Activated T-cell treated with anti-CD3 and anti-CD28 coated beads, Interleukin-2, amount 50 U/mL, for 72 hours (primary cell): ENCODE measurements at places on chromosomes 5 and 9. TPM values are rescaled to one million over a fixed set of nuclear protein-coding genes. Genes with fewer than 3 reads are reported as not detected.

DNA sequence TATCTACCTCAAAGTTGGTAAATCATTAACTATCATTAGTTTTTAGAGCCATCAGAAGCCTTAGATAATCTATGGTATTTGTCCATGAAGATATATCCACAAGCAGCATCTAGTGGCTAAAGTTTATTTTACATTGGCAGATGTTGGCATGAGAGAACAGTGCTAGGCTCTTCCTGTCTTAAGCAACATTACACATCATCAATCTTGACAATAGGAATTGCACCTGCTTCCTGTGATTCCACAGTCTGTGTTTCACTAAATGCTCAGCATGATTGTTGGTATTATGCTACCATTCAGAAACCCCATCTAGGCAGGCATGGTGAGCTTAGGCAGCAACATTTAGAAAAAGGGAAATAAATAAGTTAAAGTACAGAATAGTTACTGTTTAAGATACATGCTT, 246.6 kb downstream of the SLCO4C1 start:
- no peaks in the 10 kb centered on the region for H3K36me3 ChIP-seq
- no peaks in the 10 kb centered on the region for H3K27me3 ChIP-seq
- no peaks in the 10 kb centered on the region for H3K4me1 ChIP-seq
- H3K4me3 ChIP-seq: no peak overlapping the region

- no peak for DNase-seq
- H3K4me3 ChIP-seq: no peak overlapping the region
- H3K27me3 ChIP-seq: peaks cover 5% of the 10 kb centered on the region
- no peak overlapping the region for H3K27ac ChIP-seq
Measured at GRCh38 chr5:175614223-175614815, 43.6 kb upstream of the HRH2 start.

DNA sequence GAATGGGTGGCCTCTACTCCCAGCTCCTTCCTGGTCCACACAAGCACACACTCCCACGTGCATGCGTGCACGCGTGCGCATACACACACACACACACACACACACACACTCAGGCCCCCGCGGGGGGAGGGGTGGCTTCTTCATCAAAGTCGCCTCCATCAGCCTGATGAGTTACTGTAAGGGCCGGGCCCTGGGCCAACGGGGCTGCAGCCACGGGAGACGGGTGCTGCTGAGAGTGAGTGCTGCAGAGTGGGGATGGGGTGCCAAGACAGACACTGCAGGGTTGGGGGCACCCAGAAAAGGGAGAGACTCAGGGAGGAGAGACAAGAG, 18.1 kb downstream of the CNTFR start:
- H3K4me1 ChIP-seq: no peaks in the 10 kb centered on the region
- H3K36me3 ChIP-seq: no peaks in the 10 kb centered on the region
- H3K27ac ChIP-seq: no peak overlapping the region
- DNase-seq: no peak

- H3K27me3 ChIP-seq: peaks cover 5% of the 10 kb centered on the region
- no peak overlapping the region for H3K27ac ChIP-seq
- DNase-seq: no peak
- no peaks in the 10 kb centered on the region for H3K4me1 ChIP-seq
- H3K4me3 ChIP-seq: no peak overlapping the region
Measured at GRCh38 chr9:72827950-72828731, 124.7 kb downstream of the ALDH1A1 start.

NRG2 gene
- 0.07 TPM for total RNA-seq

- H3K4me3 ChIP-seq: no peak overlapping the region
- H3K4me1 ChIP-seq: peaks cover 16% of the 10 kb centered on the region
- no peaks in the 10 kb centered on the region for H3K36me3 ChIP-seq
- H3K27me3 ChIP-seq: peaks cover 30% of the 10 kb centered on the region
- H3K27ac ChIP-seq: no peak overlapping the region
Measured at GRCh38 chr9:19663570-19663969, 125.3 kb downstream of the SLC24A2 start.

GRCh38 chr9:130276955-130277354, 11.4 kb downstream of the HMCN2 start:
- H3K27ac ChIP-seq: no peak overlapping the region
- peaks cover 5% of the 10 kb centered on the region for H3K27me3 ChIP-seq
- H3K4me1 ChIP-seq: no peaks in the 10 kb centered on the region
- H3K4me3 ChIP-seq: no peak overlapping the region
- H3K36me3 ChIP-seq: no peaks in the 10 kb centered on the region
- no peak for DNase-seq

- no peak overlapping the region for H3K4me3 ChIP-seq
- no peaks in the 10 kb centered on the region for H3K4me1 ChIP-seq
- no peaks in the 10 kb centered on the region for H3K27me3 ChIP-seq
- H3K36me3 ChIP-seq: peaks cover 7% of the 10 kb centered on the region
- H3K27ac ChIP-seq: no peak overlapping the region
- DNase-seq: no peak
Measured at GRCh38 chr9:126366366-126367011, 39.9 kb downstream of the MVB12B start.

ANKRD31 gene
- 0.65 TPM for total RNA-seq

TMEM171 gene
- total RNA-seq: not detected

- no peak overlapping the region for H3K27ac ChIP-seq
- peaks cover 2% of the 10 kb centered on the region for H3K36me3 ChIP-seq
- no peak for DNase-seq
- no peaks in the 10 kb centered on the region for H3K4me1 ChIP-seq
- H3K27me3 ChIP-seq: peaks cover 1% of the 10 kb centered on the region
- H3K4me3 ChIP-seq: no peak overlapping the region
Measured at GRCh38 chr5:158573829-158574228, 525.9 kb downstream of the EBF1 start.

DNA sequence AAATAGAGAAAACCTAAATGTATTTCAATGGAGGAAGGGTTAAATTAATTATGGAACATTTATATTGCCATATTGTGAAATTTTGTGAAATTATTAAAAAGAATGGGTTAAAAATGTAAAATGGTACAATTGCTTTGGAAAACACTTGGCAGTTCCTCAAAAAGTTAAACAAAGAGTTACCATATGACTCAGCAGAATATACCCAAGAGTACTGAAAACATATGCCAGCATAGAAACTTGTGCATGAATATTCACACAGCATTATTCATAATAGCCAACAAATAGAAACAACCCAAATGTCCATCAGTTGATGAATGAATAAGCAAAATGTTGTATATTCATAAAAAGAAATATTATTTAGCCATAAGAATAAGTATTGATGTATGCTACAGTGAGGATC, 181.0 kb upstream of the MAST4 start:
- H3K4me3 ChIP-seq: no peak overlapping the region
- peaks cover 15% of the 10 kb centered on the region for H3K27me3 ChIP-seq
- H3K36me3 ChIP-seq: peaks cover 1% of the 10 kb centered on the region
- H3K27ac ChIP-seq: no peak overlapping the region

GRCh38 chr9:86287013-86287412, 4.7 kb upstream of the ISCA1 start:
- no peak overlapping the region for H3K27ac ChIP-seq
- peaks cover 5% of the 10 kb centered on the region for H3K36me3 ChIP-seq
- H3K27me3 ChIP-seq: no peaks in the 10 kb centered on the region
- DNase-seq: no peak
- H3K4me3 ChIP-seq: no peak overlapping the region
- peaks cover 22% of the 10 kb centered on the region for H3K4me1 ChIP-seq

- no peak for DNase-seq
- no peaks in the 10 kb centered on the region for H3K4me1 ChIP-seq
- no peak overlapping the region for H3K27ac ChIP-seq
- H3K27me3 ChIP-seq: no peaks in the 10 kb centered on the region
- H3K36me3 ChIP-seq: no peaks in the 10 kb centered on the region
Measured at GRCh38 chr9:32877103-32877502, 93.8 kb downstream of the TMEM215 start.

DNA sequence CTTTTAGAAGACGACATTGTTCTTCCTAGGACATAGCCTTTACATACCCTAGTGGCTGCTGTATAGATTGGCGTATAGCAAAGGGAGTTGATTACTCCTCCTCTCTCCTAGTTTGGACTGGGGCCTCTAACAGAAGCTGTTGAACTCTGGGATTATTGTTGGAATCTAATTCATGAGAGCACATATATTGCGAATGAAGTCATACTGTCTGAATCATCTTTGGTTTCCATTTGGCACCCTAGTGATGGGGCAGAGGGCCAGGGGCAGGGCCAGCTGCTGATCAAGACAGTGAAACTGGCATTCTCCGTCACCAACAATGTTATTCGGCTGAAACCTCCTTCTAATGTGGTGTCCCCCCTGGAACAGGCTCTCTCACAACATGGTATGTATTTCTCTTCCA, 40.3 kb downstream of the NUP188 start:
- no peak overlapping the region for H3K27ac ChIP-seq
- H3K36me3 ChIP-seq: peaks cover 10% of the 10 kb centered on the region
- H3K27me3 ChIP-seq: no peaks in the 10 kb centered on the region
- no peak overlapping the region for H3K4me3 ChIP-seq
- H3K4me1 ChIP-seq: no peaks in the 10 kb centered on the region
- no peak for DNase-seq

- H3K27ac ChIP-seq: no peak overlapping the region
- no peaks in the 10 kb centered on the region for H3K36me3 ChIP-seq
- no peaks in the 10 kb centered on the region for H3K4me1 ChIP-seq
- no peak for DNase-seq
- H3K4me3 ChIP-seq: no peak overlapping the region
Measured at GRCh38 chr5:85488295-85488694, 1103.6 kb upstream of the EDIL3 start.

GAPT gene
- not detected for total RNA-seq

DNA sequence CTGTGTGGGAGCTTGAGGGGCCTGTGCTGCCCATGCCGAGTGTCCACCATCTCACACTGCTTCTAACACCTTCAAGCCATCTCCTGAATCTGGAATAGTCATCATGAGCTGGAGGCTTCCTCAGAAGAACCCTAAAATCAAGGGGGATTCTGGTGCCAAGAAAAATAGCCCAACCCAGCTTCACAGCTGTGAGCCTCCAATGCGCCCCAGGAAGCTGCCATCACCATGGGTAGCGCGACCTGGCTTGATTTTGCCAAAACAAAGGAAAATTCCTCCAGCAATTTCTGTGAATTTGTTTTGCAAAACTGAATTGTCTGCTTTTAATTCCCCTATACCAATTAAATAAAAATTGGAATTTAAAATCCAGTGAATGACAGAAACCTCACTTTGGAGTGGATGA, 6.2 kb upstream of the TIFAB start:
- no peaks in the 10 kb centered on the region for H3K36me3 ChIP-seq
- H3K27me3 ChIP-seq: peaks cover 4% of the 10 kb centered on the region
- DNase-seq: no peak
- peaks cover 4% of the 10 kb centered on the region for H3K4me1 ChIP-seq

GRCh38 chr9:93536874-93537273, 39.5 kb upstream of the PHF2 start:
- H3K4me3 ChIP-seq: no peak overlapping the region
- H3K27me3 ChIP-seq: no peaks in the 10 kb centered on the region
- DNase-seq: no peak
- H3K36me3 ChIP-seq: peaks cover 4% of the 10 kb centered on the region
- no peak overlapping the region for H3K27ac ChIP-seq

FKTN gene
- 24.0 TPM for total RNA-seq

MED27 gene
- total RNA-seq: 30.5 TPM
